Adipocyte (in vitro differentiated cells): ENCODE measurements at places on chromosomes 1 and 21.

DNA sequence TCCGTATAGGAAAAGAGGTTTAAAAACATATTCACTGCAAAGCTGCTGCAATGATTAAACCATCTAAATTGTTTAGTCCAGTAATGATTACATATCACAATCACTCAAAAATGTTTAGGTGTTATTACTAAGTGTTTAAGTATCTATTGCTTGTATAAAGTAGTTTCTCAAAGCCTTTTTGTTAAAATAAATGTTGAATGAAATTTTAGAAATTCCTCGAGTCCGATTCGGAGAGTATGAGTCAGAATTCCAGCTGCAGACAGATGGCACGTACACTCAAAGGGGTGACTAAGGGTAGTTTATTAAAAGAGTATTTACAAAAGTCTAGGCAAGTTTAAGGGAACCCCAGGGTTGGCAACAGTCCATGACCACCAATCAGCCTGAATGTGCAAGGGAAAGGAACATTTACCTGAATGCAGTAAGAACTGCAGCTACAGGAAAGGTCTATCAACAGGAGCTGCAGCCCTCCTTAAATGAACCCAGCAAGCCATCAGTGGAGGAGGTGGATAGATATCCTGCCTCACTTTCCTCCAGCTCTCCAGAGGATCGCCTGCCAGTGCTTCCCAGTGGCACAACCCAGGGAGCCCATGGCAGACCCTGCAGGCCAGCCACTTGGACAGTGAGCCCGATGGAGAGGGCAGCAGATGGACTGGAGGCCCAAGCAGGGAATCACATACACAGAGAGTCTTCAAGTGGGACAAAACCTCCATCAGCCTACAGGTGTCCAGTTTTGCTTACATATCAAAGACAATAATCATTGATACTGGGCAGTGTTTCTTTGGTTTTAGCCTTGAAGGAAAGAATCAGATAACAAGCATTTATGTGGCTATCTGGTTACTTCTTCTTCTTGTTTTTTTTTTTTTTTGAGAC lies 92.1 kb upstream of the SLC44A3 start:
- peak; percentile 92 for DNase-seq

DNA sequence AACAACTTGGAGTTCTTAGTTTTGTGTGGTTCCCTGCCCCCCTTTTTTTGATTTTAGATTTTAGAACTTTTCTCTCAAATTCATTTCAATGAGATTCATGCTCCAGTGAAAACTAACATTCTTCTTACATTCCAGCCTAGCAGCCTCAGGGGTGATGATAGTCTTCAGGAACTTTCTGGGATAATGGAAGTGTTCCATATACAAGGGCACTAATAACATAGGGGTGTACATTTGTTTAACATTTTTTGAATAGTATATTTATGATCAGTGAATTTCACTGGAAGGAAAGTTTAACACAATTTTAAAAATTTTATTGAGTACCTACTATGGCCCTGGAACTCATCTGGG lies 61.4 kb upstream of the ZNF648 start:
- peak; percentile 40 for DNase-seq

GRCh38 chr1:199918196-199918769 lies 109.2 kb upstream of the NR5A2 start:
- no peak for DNase-seq

DNA sequence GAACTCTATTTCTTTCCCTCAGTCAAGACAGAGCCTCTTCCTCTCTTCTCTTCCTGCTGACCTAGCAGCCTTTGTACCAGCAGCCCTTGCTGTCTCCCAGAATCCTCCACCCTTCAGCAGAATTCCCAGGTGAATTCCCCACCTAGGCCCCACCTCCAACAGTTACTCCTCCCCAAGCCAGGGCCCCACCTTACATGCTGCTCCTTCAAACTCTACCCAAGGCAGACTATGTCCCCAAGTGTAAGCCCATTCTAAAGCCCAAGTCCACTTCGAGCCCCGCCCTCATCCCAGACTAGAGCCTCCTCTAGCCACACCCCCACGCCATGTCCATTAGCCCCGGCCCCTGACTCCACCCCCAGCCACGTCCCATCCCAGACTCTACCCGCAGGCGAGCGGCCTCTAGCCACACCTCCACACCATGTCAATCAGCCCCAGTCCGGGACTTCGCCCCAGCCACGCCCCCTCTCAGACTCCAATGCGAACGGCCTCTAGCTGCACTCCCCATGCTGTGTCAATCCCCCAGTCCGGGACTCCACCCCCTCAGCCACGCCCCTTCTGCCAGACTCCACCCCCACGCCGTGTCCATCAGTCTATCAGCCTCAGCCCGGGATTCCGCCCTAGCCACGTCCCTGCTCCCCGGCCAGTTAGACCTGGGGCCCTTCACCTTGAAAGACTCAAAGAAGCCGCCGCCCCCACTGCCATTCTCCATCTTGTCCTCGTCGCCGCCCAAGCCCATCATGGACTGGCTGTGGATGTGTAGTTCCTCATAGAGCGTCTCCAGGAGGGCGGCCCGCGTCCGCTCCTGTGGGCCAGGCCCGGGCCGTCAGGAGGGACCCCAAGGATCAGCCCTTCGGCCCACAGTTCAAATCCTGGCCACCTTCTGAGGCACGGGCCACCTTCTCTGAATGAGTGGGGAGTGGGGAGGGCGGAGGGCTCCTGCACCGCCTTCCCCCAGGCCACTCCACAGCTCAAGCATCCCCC lies 61.3 kb downstream of the RAP1GAP start:
- peak; percentile 51 for DNase-seq

- peak; percentile 1 for DNase-seq
Observed at GRCh38 chr1:48216313-48216712, 6.2 kb upstream of the SLC5A9 start.

DNA sequence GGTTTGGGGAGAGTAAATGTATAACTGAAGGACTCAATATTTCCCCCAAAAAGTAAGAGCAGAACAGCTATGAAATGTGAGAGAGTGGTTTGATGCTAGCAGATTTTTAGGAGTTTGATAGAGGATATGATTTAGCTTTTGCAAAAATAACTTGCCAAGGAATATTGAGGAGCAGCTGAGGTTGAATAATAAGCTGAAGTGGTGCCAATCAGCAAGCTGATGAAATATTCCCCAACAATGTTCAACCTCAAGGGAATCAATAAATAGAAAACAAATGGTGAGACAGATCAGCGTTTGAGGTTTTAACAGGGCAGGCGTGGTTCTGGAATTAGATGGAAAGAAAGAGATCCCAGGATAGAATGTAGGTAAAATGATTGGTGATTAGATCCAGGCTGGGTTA lies 413.4 kb upstream of the ADAMTS5 start:
- DNase-seq = no peak

- no peak for DNase-seq
Observed at GRCh38 chr1:232765542-232765941, 39.7 kb upstream of the MAP10 start.
